ENCODE measurements at places on chromosomes 3 and 15.

- no peak for DNase-seq
Measured at GRCh38 chr3:158768881-158769543, 32.8 kb upstream of the MFSD1 start.

- DNase-seq: peak; percentile 53
Measured at GRCh38 chr3:114179575-114179974, 723 bp upstream of the DRD3 start.

DNA sequence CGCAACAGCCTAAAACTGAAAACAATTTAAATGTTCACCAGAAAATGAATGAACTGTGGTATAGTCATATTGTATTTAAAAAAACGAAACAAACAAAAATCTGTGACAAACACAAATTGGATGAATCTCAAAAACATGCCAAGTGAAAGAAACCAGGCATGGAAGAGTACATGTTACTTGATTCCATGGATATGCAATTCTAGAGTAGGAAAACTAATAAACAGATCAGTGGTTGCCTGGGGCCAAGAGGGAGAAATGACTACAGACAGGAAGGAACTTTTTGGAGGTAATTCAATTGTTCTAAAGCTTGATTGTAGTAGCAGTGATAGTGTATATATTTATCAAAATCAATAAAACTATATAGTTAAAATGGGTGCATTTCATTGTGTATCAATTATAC, 16.8 kb downstream of the UBE3A start:
- DNase-seq: no peak

GRCh38 chr3:114231616-114232015, 5.8 kb downstream of the ZNF80 start:
- DNase-seq: no peak

DNA sequence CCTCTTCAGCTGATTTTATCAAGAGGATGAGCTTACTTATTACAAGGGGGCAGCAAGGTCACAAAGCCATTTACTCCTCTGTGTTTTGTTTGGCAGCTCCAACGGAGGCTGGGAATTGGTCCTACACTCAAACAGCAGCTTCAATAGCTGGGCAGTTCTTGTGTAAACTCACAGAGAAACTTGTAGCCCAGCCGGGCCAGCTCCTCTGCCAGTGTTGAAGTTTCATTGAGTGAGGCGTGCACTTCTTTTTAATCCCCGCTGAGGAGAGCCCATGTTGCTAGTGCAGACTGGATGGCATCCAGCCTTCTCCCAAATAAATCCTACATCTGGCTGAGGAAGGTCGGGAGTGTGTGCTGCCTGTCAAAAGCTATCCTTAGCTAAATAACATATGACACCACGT, 59.5 kb downstream of the BFSP2 start:
- no peak for DNase-seq

GRCh38 chr15:67865331-67865730, 25.5 kb upstream of the RNU6-1 start:
- no peak for DNase-seq

GRCh38 chr15:38992506-38992905, 427.9 kb upstream of the RASGRP1 start:
- DNase-seq: no peak

GRCh38 chr3:61051666-61052065, 199.6 kb downstream of the FHIT start:
- no peak for DNase-seq

DNA sequence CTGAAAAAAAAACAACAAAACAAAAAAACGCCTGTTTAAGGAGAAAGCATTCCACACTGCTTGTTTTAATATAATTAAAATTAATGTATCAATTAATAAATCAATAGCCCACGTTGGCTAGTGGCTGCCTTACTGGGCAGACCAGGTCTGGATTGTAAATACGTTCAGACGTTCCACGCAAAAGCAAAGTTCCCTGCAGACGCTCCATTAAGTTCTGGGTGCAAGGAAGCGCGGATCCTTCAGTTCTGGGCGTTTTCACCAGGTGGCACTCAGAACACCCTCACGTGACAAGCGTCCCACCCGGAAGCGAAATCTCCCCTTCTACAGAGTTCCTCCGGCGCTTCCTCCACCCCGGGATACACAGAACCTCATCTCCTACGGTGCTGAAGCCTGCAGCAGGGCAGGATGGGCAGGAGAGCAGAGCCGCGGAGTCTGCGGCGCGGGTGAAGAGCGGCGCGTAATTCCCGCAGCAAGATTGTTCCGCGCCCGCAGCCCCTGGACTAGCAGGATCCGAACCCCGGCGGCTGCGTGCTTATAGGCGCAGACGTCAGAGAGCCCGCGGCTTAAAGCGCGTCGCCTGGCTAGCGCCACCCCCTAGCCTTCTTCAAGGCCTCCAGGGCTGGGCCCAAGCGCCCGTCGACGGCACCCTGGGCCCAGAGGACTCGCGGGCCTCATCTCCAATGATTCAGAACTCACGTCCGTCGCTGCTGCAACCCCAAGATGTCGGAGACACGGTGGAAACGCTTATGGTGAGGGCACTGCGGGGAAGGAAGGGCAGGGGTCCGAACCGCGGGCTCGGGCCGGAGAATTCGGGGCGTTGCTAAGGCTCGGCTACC, at the start of gene SLC25A38:
Gene SLC25A38 (plus strand): TSS at position 326 of the 836 bp plus-strand sequence. CDS start 355 bp downstream, at position 681.
- no peak for DNase-seq

DNA sequence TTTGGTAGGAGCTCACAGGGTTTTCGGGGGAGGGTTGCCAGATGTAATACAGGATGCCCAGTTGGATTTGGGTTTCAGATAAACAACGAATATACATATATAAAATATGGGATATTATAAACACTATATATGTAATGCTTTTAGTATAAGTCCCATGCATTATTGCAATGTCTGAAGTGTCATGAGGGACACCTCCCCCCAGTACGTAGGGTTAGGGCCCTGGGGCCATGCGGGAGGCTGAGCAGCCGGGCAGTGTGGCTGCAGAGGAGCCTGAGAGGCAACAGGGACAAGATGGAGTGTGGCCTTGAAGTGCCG, 148.9 kb downstream of the SMAD6 start:
- DNase-seq: no peak

- no peak for DNase-seq
Measured at GRCh38 chr15:89531796-89532537, 35.6 kb upstream of the RHCG start.

- DNase-seq: no peak
Measured at GRCh38 chr15:27973886-27974285, 125.2 kb downstream of the OCA2 start.

GRCh38 chr3:6771171-6771570, 89.7 kb upstream of the GRM7 start:
- DNase-seq: no peak

DNA sequence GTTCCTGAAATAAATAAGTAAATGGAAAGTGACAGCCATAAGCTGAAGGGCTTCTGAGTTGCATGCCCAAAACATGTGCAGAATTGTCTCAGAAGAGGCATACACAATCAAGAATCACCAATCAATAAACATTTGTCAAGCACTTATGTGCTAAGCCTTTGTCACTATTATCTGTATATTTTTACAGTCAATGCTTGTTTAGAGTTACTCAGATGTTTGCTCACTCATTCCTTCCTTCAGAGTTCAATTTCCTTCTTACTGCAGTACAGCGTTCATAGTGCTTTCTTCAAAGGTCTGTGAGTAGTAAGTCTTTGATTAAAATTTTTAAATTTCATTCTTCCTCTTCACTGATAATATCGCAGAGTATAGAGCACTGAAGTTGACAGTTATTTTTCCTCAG, 17.2 kb downstream of the FOXL2NB start:
- DNase-seq: no peak

DNA sequence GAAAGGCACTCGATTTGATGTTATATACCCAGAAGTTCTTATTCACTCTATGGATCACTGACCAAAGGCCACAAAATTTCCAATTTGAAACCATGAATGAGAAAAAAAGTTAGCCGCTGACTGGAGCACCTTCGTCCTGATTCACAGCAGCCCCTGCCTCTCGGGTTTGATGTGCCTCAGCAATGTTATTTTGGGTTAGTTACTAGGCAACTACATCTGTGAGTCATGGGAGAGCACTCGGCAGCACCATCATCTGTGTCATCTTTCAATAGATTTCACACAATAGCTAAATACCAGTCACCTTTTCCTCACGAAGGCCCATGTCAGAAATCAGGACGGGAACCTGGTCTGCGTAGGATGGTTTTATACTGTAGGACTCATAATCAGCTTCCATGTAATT, 269.2 kb downstream of the ZBBX start:
- peak; percentile 42 for DNase-seq

DNA sequence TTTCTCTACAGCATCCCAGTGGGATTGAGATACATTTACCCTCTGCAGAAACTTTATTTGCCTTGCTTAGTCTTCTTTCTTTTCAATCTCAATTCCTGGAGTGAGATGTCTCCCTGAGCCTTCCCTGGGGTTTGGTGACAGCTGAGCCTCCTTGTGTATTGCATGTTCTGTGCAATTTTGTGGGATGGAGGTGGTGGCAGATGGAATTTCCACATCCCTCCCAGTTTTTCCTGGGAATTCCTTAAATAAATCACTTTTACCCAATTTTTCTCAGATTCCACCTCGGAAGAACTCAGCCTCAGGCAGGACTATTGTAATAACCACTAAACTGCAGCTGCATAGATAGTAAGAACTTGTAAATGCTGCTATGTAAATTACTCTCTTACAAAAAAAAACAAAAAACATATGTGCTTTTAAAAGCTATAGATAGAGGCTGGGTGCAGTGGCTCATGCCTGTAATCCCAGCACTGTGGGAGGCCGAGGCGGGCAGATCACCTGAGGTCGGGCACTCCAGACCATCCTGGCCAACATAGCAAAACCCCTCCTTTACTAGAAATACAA, 88.5 kb upstream of the ABHD17C start:
- no peak for DNase-seq

DNA sequence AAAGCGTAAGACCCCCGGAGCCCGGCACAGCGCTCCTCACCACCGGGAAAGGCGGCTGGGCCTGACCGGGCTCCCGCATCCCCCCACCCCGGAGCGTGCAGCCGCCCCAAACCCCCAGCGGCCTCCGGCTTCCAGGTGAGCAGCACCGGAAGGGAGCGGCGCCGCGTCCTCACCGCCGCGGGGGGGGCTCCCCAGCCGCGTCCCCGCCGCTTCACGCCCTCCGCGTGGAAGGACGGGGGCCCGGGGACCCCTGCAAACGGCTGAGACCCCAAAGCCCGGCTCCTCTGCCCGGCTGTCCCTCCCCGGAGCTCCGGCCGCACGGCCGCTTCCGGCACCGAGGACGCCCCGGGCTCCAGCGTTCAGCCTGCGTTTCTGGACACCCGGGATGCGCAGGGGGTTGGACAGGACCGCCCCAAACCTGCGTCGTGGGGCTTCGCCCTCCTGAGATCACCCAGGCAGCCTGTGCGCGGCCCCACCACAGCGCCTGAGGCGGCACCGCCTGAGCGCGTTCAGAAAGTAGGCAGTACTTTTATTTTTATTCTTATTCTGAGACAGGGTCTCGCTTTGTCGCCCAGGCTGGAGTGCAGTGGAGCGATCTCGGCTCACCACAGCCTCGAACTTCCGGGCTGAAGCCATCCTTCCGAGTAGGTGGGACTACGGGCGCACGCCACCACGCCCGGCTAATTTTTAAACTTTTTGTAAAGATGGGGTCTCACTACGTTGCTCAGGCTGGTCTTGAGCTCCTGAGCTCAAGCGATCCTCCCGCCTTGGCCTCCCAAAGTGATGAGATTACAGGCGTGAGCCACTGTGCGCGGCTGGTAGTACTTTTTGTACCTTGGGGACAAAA, 51.6 kb upstream of the BLM start:
- DNase-seq: peak; percentile 56

- DNase-seq: no peak
Measured at GRCh38 chr3:102714567-102714966, 279.8 kb downstream of the ZPLD1 start.

- no peak for DNase-seq
Measured at GRCh38 chr3:126277629-126278378, 79.4 kb downstream of the KLF15 start.

GRCh38 chr3:85081191-85081906, 122.6 kb downstream of the CADM2 start:
- DNase-seq: no peak

- peak; percentile 71 for DNase-seq
Measured at GRCh38 chr15:69410248-69410874, 3.8 kb upstream of the KIF23 start.

DNA sequence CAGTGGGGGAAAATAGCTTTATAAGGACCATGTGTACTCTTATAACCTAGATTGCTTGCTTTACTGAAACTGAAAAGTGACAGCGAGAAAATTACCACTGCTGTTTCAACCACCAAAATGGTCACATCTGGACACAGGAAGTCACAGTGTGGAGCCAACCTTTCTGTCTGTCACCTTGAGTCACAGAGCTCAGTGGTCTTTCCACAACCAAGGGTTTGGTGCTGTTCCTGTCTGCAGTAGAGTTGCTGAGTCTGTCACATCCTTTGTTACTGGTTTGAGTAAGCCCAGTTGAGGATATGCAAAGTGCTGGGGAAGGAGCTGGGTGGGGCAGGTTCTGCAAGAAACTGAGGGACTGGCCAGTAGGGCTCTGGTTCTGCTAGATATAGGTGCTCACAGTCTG, 139.1 kb upstream of the EIF1B start:
- no peak for DNase-seq

- peak; percentile 74 for DNase-seq
Measured at GRCh38 chr3:104555728-104556127, 811.0 kb upstream of the ALCAM start.

- DNase-seq: no peak
Measured at GRCh38 chr3:139456386-139456785, 19.9 kb downstream of the RBP2 start.

DNA sequence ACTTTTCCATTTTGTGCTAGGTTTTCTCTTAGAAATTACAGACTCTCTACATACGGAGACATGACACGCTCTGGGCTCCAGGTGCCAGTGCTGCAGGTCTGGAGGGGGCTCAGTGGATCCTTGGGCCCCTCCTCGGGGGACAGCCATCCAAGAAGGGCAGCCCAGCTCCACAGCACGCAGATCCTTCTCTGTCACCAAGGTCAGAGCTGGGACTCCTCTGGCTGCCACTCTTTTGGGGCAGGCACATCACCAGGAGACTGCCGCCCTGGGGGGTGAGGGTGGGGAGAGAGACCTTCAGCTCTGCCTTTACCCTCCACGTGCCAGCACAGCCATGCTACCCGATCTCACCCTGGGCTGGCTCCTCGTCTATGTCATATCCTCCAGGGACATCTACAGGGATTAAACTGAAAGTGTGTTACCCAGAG, 65.6 kb downstream of the ATP10A start:
- DNase-seq: no peak

DNA sequence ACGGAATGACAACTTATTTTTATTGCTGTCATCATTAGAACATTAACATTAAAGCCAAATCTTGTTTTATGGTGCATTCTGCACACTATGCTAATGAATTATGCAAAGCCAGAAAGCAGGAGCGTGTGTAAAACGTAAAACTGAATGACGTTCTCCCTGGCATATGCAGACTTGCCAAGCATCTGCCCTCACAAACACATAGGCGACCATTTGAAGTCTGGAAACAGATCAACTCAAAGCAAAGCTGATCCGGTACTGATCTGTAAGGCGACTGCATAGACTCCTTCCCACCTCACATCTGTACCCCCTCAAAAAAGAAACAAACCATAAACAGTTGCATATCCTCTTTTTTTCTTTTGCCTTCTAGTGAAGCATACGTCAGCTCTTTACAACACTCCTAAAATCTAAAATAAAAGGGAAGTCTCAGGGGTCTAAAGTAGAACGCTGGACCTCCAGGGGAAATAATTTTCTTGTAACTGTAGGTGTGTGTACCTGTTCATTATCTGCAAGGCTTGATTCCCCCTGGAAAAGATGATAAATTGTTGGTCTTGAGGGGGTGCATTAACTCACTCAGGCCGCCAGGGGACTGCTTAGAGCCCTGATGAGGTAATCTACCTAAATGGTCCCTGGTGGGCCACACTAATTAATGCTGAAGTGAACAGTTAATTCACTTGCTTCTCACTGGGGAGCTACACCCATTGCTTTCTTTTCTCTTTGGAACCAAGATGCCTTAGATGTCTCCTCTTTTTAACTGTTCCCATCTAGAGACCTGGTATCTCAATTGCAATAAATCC, 231.4 kb downstream of the CDIN1 start:
- DNase-seq: no peak

Measured in NCI-H2171 treated with DMSO at 0.1 percent for 48 hours (cell line).